Right lung (tissue), 10 donors: ENCODE measurements at places on chromosomes 1 and 21.

- no peak for DNase-seq
Measured at GRCh38 chr1:30991862-30992606, 73.5 kb downstream of the PUM1 start.

- DNase-seq, result no peak
Measured at GRCh38 chr1:198933515-198934222, 294.8 kb downstream of the PTPRC start.

DNA sequence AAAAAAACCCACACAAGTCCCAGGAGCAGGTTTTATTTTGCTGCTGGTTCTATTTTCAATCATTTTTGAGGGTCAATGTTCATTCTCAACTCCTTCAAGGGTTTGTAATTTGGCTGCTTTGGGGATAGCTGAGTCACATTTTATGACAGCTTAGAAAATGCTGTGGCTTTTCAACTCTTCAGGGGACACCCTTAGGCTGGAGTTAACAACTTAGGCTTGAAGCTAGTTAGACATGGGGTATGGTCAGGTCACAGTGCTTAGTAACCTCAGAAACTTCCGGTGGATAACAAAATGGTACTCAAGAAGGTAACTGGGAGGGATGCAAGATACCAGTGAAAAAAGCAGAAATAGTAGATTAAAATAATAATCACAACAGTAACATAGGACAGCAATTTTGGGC is 308.8 kb downstream of the HHIPL2 start:
- no peak for DNase-seq

GRCh38 chr1:236692128-236692527 is 5.8 kb downstream of the ACTN2 start:
- DNase-seq, result no peak

DNA sequence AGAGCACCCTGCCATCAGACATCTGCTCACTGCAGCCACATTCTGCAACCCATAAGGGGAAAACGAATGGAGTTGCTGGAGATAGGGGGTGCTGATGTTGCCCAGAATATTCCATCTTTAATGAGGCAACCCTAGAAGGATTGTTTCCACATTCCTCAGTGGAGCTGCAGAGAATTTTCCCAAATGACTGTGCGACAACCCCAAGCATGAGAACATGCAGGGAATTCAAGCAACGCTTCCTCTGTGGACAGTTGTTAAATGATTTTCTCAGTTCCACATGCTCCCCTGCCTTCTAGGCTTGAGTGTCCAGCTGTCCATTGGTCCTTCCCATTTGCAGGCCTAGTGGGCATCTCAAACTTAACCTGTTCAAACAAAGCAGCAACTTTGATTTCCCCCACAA is 20.5 kb upstream of the UBL4B start:
- DNase-seq, result no peak
